ENCODE measurements at places on chromosomes 4 and X.

DNA sequence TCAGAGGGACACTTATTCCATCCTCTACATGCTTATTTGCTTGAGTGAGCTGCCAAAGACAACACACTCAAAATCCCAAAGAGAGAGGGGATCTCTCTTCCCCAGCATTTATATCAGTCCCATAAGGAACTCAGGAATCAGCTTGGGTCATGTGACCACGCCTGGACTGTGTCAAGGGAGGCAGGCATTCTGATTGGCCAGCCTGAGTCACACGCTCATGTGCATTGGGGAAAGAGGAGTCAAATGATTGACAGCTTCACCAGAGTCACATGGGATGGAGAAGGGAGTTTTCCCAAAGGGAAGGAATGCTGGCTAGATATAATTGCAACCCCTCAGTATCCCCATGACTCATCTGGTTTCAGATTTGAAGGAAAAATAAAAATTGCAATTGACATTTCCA lies 49.0 kb downstream of the RWDD4 start:
- no peak for DNase-seq

DNA sequence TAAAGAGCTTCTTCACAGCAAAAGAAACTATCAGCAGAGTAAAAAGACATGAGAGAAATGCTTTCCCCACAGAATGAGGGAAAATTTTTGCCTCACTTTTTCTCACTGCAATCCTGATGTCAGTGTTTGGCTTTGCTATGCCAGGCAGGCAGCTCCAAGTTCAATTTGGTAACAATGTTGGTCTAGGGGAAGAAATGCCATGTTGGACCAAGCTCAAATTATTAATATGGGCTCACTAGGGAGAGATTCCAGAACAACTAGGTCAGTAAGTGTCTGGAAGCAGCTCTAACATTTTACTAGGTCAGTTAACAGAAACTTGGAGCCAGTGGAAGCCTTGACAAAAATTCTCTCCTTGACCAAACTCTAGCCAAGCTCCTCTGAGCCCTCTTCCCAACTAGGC lies 95.4 kb downstream of the NAF1 start:
- no peak for DNase-seq

- no peak for DNase-seq
These were observed 5.8 kb downstream of the TBC1D19 start for GRCh38 chr4:26589705-26590104.

- no peak for DNase-seq
These were observed 15.4 kb downstream of the GK start for GRCh38 chrX:30668581-30668980.

- DNase-seq, result no peak
These were observed 36.0 kb downstream of the NSUN7 start for GRCh38 chr4:40785727-40786126.

DNA sequence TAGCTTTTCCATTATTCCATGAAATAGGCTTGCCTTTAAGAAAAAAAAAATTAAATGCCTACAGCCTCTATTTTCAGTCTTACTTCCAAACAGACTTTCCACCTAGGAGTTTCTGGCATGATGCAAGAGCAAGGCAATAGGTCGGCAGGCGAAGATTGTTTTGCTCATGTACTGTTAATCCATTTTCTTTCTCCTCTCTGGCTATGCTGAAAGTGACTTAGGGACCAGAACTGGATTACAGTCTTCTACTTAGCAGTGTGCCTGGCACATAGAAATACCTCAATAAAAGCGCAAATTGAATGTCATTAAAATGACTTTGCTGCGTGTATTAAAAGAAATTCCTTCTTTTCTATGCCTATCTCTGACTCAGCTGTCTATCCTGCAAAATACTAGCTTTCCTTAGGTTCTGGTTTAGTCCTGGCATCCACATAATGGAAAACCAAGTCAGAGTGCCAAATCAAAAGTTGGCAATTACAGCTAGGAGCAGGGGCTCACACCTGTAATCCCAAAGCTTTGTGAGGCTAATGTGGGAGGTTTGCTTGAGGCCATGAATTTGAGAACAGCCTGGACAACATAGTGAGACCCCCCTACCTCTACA lies 51.9 kb downstream of the CC2D2A start:
- DNase-seq, result no peak

DNA sequence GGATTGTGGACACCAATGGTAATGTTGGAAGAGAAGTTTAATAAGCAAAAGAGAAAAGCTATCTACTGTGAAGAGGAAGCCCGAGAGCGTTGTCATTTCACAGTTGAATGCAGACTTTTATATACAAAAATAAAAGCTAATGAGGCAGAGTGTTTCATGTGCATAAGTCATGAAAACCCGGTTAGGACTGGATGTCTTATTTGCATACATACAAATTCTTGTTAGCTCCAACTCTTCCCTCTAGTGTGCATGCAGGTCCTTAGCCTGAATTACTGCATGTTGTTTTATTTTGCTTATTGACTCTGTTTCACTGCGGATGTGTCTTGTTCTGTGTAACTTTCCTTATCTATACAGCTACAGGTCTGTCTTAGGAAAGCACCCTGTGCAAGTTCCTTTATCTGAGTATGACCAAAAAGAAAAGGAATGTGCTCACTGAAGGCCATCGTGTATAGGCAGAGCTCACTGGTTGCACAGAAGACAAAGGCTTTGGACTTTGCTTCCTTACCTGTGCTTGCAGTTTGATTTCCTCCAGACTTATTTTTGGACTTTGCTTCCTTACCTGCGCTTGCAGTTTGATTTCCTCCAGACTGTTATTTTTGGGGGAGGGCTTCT lies 25.1 kb upstream of the UGT2B11 start:
- DNase-seq, result no peak

DNA sequence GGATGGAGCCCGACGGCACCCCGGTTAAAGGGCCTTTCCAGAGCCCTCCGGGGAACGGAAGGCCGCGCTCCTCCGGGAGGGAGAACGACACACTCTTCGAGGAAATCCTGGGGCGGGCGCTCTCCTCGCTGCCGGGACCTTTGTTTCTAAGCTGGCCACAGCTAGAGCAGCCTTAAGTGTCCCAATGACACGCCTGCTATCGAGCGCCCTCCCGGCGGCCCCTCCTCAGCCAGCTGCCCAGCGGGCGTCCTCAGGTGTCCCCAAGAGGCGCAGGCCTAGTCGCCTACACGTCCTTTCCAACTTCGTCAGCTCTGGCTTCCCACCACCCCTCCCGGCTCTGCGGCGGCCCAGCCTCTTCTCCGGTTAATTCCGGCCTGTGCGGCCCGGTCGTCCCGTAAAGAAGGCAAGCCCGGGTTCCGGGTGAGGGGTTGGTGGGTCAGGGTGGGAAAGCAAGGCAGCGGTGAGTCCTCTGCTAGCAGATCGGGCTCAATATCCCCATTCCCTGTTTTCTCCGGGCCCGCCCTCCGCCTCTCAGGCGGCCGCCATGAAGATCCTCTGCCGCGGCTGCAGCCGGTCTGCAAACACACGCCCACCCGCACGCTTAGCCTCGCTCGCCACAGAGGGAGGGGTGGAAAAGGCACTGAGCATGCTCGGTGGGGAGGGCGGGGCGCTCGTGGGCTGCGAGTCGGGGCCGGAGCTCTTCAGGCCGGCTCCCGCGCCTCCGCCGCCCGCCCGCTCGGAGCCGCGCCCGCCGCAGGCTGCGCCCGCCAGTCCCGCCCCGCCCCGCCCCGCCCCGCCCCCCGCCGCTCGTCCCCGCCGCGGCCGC lies at the start of gene RAP1GDS1:
Gene RAP1GDS1 (plus strand): TSS at position 806 of the 826 bp plus-strand sequence. CDS start 182 bp downstream, outside the sequence.
- peak; percentile 93 for DNase-seq

GRCh38 chr4:152225680-152226079 lies 310.2 kb downstream of the FBXW7 start:
- no peak for DNase-seq

GRCh38 chr4:102774254-102774653 lies 13.5 kb upstream of the MANBA start:
- no peak for DNase-seq

DNA sequence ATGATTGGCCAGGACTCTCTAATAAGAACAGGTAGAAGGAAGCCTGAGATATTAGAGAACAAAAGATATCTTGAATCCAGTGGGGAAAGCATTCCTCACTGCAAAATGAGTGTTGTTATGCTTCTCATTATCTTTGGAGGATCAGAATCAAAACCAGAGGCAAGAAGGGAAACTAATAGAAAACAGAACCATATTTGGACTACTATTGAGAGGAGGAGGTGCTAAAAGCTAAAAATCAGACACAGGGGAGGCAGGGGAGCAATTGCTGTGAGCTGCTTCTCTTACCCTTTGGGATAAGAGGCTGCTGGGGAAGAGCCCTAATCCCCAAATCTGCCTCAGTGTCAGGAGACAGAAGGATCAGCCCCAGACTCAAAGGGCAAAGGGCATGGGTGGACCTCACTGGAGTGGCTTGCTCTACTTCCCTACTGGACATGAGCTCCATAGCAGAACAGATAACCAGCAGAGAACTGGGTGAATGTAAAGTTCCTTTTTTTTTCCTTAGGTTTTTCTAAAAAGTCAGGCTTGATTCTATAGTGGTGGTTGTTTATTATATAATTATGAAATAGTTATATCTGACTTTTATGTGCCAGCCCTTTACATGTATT lies 60.1 kb downstream of the SEPTIN11 start:
- no peak for DNase-seq

- no peak for DNase-seq
These were observed 102.1 kb downstream of the ITIH6 start for GRCh38 chrX:54695816-54696487.

GRCh38 chr4:32574803-32575202 lies 1854.6 kb downstream of the PCDH7 start:
- no peak for DNase-seq

- peak; percentile 80 for DNase-seq
These were observed 754 bp downstream of the MTMR1 start for GRCh38 chrX:150693725-150694574.

DNA sequence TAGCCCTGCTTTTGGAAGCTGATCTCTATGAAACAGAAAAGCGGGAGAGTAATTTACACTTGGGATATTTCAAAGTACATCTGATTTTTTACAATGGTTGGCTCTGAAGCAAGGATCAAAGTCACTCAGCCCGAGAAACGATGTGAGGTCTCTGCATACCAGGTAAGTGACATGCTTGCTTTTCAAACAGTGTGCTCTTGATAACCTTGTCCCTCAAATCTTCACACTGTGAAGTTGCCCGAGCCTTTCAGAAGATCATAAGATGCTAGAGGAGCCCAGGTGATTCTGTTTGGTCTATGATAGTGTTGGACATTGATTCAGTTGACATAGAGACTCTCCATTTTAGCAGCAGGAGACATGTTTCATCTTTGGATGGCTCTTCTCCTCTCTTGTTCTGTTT lies 47.1 kb upstream of the KLHL34 start:
- DNase-seq, result no peak

- no peak for DNase-seq
These were observed 7.4 kb downstream of the ADRA2C start for GRCh38 chr4:3773552-3774001.

Data from CD4-positive, alpha-beta T cell treated with Interleukin-15 for 1 hour (primary cell).